ENCODE measurements at places on chromosomes 5 and 9.

- DNase-seq = no peak
Measured at GRCh38 chr9:134970719-134971118, 53.0 kb upstream of the FCN1 start.

DNA sequence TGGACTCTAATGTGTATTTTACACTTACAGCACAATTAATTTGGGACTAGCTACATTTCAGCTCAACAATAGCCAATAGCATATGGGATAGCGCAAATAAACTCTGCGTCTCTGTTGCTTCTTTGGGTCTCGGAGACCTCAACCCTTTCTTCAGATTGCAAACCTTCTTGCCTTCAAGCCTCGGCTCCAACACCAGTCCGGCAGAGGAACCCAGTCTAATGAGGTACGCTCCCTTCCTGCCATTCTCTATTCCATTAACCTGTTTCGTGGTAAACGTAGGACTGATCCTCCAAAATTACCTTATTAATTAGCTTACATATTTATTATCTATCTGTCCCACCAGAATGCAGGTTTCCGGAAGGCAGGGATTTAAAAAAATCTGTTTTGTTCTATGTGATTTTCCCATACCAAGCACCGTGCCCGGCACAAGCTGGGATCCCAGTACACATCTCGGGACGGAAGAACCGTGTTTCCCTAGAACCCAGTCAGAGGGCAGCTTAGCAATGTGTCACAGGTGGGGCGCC, 525 bp upstream of the DAPK1 start:
- no peak for DNase-seq

- DNase-seq = no peak
Measured at GRCh38 chr5:14270209-14270702, 127.1 kb downstream of the TRIO start.

DNA sequence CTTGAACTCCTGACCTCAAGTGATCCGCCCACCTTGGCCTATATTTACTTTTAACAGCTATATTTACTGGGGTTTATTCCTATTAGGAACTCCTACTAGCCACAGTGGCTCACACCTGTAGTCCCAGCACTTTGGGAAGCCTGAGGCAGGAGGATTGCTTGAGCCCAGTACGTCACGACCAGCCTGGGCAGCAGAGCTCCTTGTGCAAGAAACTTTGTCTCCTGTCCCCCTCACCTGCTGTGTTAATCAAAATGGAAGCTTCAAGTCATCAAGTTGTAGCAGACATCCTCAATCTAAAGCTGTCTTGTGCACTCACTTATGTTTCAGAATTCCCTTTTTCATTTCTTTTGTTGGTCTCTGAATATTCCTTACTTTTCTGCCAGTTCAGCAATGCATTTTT, 15.0 kb upstream of the SPRY4 start:
- DNase-seq = no peak

DNA sequence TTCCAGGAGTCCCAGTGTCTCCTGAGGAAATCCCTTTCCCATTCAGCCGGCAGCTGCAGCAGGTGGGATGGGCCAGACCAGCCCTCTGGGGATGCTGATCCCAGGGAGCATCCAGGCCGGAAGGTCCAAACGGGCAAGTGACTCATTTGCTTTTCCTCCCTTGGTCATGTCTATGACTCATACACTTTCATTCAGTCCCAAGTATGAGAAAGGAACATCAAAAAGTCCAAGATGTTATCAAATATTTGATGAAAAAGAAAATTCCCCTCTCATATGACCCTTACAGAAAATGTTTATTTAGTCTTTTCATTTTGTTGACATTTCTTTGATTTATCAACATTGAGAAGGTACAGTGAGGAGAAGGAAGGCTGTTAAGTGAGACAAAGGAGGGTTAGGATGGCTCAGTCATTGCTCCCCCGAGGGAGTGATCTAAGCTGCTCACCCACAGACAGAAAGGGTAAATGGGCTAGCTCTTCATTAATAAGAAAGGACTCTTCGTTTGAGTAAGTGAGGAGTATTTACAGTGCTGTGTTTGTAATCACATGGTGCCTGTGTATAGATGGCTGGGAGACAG, 117.6 kb upstream of the ANKRD55 start:
- DNase-seq = no peak

DNA sequence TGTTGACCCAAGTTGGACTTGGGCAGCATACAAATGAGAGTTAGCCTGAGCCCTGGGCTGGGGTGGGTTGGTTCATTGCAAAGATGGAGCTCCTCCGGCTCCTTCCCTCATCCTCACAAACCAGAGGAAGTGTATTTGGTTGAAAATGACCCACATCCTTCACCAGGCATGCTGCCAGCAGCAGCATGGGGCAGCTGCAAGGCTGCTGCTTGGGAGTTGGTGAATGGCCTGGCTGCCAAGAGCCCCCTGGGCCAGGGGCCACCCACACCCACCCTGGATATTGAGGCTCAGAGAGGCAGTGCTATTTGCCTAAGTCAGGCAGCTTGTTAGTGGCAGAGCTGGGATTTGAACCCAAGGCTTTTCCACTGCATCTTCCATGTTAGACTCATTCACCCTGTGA, 29.5 kb downstream of the PPARGC1B start:
- DNase-seq = no peak

DNA sequence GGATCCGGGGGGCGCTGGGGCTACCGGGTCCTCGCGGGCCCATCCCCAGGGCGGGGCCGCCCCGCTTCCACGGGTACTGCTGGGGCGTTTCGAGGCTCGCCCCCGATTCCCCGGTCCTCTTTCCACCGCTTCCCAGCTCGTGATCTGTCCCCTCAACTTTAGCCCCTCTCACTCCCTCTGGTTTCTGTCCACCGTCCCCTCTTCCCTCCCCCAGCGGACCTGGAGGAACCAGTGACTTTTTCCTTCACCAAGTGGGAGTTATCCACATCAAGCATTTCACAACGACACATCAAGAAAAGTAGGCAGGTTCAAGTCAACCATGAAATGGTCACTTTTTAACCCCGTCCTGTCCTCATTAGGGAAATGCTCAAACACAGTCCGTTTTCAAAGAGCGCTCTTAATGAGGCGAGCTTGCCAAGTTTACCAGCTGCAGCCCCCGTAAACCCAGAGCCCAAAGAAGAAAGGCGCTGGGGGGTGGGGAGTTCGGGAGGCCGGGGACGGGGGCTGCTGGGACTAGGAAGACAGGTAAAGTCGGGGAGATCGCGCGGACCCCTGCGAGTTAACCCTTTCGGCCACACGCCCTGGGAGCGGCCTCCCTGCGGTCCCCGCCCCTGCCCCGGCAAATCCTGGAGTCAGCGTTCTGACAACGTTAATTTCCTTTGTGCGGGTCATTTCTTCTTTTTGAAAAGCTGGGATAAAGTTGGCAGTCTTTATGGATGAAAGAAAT, 2.1 kb upstream of the NFIB start:
- no peak for DNase-seq

DNA sequence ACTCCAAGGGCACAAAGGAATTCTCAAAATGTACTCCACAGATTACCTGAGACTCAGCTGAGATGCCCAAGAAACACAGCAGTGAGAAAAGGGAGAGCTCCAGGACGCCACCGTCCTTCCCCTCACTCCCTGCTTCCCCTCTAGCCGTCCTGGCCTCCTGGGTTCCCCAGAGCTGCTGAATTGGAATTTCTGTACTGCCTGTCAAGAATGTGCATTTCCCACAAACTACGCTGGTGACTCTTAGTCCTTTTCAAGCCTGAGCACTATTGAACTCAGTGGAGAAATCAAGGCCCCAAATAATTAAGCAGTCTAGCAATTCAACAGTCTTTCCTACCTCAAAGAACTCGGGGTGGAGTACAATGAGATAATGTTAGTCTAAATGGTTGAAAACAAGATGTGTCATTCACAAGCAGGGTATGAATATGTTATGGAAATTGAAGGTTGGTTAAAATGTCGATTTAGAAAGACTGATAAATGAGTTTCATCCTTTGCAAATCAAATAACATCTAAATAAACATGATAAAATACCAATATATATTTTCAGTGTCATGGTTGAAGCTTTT, 153.2 kb downstream of the MED27 start:
- DNase-seq = no peak

GRCh38 chr9:123406016-123406415, 50.0 kb downstream of the CRB2 start:
- DNase-seq = no peak

- DNase-seq = no peak
Measured at GRCh38 chr5:25481463-25481862, 836.7 kb upstream of the CDH10 start.

DNA sequence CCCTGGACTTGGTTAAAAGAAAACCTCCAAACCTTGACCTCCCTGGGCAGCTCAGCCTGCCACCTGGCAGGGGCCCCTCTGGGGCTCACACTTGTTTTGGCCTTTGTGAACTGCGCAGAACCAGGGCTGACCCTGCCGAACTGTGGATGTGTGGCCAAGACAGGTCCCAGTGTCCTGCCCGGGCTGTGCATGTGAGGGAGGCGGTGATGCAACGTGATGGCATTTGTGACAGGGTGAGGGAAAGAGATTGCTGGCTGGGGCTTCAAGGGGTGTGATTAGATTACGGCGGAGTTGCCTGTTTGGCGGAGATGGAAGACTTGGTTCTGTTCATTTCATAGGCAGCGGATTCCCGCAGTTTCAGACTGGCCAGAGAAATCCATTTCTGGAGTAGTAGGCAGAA, 30.4 kb upstream of the NKX2-5 start:
- no peak for DNase-seq

GRCh38 chr5:149072376-149072775, 9.5 kb upstream of the SH3TC2 start:
- no peak for DNase-seq

DNA sequence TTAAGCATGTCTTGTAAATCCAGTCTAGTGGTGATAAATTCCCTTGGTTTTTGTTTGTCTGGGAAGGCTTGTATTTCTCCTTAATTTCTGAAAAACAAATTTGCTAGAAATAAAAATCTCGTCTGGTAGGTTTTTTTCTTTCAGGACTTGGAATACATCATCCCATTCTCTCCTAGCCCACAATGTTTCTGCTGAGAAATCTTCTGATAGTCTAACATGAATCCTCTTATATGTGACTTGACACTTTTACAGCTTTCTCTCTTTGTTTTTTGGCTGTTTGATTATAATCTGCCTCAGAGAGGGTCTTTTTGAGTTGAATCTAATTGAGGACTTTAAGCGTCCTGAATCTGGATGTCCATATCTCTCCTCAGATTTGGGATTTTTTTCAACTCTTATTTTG, 104.9 kb downstream of the FEM1C start:
- no peak for DNase-seq

DNA sequence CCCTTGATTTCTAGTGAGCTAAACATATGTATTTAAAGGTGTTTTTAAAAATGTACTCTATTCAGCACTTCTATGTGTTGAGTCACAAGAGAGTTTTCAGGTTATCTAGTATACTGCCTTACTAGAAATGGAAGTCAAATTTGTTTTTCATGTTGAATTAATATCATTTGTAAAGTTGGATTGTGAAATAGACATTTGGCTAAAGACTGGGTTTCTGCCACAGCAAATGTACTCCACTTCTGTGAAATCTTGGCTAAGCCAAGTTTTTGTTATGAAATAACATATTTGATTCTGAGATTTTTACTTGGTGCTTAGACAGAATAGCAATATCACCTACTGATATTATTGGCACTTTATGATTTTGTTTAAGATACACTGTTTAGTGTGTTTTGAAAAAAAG, 106.0 kb downstream of the CWC27 start:
- no peak for DNase-seq

DNA sequence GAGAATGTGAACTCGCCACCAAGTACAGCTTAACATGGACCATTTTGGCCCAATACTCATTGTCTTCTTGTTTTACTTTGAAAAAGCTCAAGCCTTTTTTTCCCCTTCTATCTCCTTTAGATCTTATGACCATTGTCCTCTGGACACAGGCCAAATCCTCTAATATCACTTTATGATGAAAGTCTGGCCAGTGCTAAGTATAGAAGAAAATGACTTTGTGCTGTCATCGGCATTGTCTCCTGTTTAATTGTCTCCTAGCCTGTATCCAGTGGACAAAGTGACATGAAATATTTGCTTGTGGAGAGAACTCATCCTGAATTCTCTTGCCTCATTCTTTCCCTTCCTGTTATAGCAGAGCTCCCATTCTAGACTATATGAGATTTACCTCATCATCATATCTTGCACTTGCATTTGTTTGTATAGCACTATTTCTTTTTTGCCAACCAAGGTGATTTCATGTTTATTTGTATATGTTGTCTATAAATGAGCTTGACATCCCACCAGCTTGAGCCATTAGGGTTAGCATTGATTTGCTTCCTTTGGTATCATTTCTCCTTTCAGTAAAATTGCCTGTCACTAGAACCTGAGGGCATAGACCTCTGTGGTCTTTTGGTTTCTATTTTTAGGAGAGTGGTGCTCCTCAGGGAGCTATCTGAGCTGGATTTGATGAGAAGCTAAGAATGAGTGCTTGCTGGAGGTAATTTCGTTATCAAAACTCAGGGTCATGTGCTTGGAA, 18.8 kb upstream of the TNFAIP8 start:
- no peak for DNase-seq

- no peak for DNase-seq
Measured at GRCh38 chr5:114427204-114427603, 65.3 kb downstream of the KCNN2 start.

GRCh38 chr5:127562252-127562651, 44.8 kb downstream of the PRRC1 start:
- no peak for DNase-seq

DNA sequence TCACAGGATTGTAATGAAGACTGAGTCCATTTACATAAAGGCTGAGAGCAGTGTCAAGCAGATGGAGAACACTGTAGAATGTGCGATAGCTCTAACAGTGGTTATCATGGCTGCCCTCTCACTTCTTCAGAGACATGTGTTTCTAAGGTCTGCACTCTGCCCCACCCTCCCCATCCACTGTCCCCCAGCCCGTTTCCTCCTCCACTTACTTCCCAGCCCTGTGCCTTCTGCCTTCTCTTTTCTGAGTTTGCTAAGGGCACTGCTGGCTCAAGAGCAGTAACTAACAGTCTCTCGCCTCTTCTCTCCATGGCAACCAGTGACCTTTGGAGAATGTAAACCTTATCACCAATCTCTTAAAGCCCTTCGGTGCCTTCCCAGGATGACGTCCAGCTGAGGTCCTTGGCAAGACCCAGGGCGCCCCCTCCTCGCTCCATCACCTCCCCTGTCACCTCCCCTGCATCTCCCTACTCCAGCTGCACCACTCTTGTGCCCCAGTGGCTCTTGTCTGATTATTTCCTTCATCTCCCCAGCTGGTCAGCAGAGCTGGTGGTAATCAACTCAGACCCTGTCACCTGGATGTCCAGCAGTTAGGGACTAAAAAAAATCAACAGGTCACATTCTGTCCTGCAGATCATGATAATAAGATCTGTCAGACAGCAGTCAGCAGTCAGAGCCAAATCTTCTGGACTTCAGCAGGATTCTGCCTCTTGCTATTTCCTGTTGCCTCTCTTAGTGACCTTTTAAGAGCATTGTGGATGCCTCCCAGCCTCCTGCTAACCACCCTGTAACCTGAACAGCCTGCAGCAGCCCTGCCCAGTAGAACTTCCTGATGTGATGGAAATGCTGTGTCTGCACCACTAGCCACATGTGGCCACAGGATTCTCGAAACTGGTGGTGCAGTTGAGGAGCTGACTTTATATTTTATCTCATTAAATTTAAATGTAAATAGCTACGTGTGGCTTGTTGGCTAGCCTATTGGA, 9.0 kb downstream of the FXN start:
- DNase-seq = no peak
